ENCODE measurements at places on chromosomes 7 and 10.

- DNase-seq, result no peak
Measured at GRCh38 chr7:2862831-2863361, 18.8 kb upstream of the GNA12 start.

DNA sequence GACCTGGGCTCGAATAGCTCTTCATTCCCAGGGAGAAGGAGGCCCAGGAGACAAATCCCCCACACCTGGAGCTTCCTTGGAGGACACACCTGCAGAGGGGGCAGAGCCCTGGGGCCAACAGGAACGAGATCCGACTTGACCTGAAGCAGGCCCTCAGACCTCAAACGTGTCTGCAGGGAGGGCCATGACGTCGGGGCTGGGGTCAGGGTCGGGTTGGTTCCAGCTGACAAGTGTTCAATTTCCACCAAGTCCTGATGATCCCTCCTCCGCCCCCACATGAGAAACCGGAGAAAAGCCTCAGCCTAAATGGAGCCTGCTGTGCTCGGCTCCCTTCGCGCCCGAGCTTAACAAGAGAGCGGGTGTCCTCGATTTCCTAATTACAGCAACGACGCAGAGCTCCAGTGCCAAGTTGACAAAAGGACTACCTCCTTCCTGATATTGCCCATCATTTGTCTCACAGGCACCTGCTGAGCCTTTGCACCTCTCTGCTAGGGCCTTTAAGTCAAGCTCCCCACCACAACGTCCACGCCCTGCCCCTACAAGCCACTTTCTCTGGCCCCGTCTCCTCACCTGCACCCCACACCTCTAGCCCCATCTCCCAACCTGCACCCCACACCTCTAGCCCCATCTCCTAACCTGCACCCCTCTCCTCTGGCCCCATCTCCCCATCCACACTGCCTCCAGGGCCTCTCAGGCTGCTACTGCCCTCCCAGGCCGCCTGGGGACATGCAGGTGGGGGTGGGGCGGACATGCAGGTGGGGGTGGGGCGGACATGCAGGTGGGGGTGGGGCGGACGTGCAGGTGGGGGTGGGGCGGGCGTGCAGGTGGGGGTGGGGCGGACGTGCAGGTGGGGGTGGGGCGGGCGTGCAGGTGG, 519.4 kb downstream of the GLRX3 start:
- DNase-seq, result no peak

DNA sequence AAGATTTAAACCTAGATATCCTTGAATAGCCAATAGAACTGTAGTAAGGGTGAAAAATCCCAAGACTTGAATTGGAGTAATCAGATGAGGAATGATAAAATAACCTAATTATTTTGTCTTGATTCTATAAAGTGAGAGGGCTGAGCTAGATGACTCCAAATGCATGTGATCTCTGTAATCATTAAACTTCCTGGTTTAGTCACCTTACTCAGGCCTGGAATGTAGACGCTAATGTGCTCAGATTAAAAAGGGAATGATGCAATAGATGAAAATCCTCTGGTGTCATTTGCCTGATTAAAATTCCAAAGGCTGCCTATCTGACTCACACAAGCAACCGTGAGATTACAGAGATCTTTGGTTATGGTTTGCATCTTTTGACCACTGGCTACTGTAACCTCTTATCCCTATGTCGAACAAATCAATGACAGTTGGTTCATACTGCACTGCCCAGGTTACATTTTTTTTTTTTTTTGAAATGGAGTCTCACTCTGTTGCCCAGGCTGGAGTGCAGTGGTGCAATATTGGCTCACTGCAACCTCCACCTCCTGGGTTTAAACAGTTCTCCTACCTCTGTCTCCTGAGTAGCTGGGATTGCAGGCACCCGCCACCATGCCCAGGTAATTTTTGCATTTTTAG, 2.9 kb upstream of the HKDC1 start:
- no peak for DNase-seq

- peak; percentile 5 for DNase-seq
Measured at GRCh38 chr10:88989824-88990383, 694 bp upstream of the FAS start.

DNA sequence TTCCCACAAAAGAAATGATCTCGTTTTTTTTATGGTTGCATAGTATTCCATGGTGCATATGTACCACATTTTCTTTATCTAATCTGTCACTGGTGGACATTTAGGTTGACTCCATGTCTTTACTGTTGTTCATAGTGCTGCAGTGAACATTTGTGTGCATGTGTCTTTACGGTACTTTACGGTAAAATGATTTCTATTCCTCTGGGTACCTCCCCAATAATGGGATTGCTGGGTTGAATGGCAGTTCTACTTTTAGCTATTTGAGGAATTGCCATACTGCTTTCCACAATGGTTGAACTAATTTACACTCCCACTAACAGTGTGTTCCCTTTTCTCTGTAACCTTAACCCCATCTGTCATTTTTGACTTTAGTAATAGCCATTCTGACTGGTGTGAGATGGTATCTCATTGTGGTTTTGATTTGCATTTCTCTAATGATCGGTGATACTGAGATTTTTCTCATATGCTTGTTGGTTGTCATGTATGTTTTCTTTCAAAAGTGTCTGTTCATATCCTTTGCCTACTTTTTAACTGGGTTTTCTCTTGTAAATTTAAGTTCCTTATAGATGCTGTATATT, 37.2 kb downstream of the MKLN1 start:
- no peak for DNase-seq

DNA sequence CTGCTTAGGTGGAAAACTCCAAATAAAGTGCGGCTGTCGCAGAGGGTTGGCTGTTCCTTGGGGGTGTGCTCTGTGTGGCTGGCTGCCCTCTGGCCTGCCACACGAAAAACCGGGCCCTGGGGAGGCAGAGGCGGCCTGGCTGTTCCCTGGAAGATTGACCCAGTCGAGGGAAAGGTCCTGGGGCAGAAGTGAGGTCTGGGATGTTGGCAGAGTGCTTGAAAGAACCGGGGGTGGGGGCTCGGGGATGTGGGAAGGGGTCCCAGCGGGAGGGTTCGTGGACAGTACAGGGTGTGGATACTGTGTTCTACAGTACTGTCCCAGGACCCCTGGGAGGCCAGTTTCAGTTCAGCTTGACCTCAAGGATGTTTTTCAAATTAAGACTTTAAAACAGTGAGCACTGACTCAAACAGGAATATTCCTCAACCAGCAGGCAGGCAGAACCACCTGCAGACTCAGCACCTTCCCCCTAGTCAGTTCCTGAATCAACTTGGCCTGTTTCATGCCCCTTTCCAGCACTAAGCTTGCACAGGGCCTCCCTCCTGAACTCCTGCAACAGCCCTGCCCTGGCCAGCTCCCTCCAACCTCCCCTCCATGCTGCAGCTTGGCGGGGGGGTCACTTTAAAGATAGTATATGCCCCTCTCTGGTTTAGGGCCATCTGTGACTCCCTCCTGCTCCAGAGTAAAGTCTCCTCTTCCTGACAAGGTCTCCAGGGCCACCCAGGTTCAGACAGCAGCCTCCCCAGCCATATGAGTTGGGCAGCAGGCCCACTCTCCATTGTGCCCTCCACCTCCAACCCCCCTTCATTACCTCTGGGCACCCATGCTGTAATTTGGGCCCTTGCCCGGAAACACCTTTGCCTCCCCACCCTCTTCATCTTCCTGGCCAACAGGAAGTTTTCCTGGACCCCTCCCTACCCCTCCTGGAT, 3.2 kb upstream of the ATP6V1F start:
- no peak for DNase-seq

DNA sequence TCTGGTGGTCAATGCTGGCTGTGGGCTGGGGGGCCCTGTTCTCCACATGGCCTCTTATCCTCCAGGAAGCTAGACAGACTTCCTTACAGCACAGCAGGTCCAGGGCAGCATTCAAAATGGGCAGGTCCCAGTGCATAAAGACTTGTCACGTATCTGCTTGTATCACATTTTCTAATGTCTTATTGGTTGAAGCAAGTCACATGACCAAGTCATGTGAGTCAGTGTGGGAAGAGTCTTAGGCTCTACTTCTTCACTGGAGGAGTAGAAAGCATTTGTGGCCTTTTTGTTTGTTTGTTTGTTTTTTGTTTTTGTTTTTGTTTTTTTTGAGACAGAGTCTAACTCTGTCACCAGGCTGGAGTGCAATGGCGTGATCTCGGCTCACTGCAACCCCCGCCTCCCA, 104.7 kb downstream of the COL13A1 start:
- no peak for DNase-seq

GRCh38 chr10:86952106-86952505, 5.3 kb downstream of the MMRN2 start:
- no peak for DNase-seq

- no peak for DNase-seq
Measured at GRCh38 chr10:6145166-6145987, 56.5 kb downstream of the RBM17 start.

GRCh38 chr10:107081644-107082043, 82.9 kb downstream of the SORCS1 start:
- no peak for DNase-seq

- DNase-seq, result no peak
Measured at GRCh38 chr10:152915-153314, 17.7 kb downstream of the ZMYND11 start.

DNA sequence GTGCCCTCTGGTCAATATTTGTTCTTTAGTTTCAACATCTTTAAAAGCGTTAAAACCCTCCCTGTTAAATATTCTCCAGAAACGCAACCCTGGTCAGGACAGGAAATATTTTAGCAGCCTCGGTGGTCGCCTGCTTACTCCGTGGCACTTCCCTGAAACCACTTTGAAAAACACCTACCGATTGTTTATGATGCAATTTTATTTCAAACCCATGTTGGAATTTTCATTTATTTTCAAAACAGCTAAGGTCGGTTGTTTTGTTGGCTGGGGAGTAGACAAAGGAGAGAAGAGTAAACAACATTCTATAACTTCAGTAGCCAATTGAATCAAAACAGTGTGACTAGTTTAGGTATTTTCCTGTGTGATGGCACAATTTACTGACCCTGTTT, 733 bp upstream of the RBP4 start:
- DNase-seq, result no peak

- DNase-seq, result no peak
Measured at GRCh38 chr7:107441581-107442422, 28.1 kb upstream of the GPR22 start.

DNA sequence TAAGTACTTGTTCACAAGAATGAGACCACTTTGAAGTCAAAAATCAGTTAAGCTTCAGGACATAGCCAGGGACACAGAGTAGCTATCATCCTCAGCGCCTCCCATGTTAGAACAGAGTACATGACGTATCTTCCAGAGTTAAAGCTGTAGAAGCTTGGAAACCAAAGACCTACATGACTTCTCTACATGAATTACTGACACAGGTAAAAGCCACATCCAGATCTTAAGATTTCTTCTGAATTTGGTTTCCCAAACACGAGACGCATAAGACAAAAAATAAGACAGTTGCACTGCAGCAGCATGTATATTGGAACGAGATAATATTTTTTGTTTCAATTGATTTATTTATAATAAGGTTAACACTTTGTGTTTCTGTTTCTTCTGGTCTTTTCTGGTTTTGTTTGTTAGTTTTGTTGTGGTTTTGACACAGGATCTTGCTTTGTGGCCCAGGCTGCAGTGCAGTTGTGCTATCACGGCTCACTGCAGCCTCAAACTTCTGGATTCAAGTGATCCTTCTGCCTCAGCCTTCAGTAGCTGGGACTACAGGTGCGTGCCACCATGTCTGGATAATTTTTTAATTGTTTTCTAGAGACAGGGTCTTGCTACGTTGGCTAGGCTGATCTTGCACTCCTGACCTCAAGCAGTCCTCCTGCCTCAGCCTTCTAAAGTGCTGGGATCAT, 10.2 kb upstream of the EPC1 start:
- no peak for DNase-seq

GRCh38 chr7:77404641-77405040, 11.5 kb downstream of the GSAP start:
- no peak for DNase-seq

- DNase-seq, result peak; percentile 70
Measured at GRCh38 chr10:18401416-18402195, 249.8 kb downstream of the NSUN6 start.

GRCh38 chr10:101189461-101190401, 39.5 kb downstream of the LBX1 start:
- DNase-seq, result no peak

DNA sequence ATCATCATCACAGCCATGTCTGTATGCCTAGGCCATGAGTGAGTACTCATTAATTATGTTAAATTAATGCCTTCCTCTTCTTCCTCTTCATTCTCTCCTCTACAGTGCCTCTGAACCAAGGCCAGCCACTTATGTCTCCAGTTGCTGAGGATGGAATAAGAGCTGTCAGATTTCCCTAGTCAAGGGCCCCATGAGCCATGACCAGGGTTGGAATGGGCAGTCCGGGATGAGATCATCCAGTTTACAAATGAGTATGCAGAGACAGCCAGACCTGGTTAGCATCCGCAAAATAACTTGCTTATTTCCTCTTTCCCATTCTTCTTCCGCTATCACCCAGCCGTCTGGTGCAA, 342.7 kb downstream of the GRID1 start:
- DNase-seq, result no peak

GRCh38 chr10:104445359-104445758, 91.7 kb downstream of the CFAP58 start:
- DNase-seq, result no peak

GRCh38 chr10:18551473-18551872, 99.9 kb downstream of the NSUN6 start:
- no peak for DNase-seq

DNA sequence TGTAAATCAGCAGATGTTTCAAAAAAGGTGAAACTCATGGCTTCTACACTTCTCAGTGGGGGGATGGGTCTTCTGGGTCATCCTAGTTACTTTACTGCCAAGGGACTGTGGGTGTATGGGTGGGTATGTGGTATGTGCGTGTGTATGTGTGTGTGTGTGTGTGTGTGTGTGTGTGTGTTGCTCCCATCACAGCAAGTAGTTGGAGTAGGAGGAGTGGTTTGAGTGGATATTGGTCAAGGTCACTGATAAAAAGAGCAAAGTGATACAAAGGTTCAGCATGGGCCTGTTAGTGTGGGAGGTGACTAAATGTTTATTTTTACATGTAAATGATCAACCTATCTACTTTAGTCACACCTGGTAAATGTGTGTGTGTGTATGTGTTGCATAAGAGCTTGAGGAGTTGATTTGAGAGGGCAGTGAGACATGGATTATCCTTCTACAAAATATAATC, 11.8 kb upstream of the COBL start:
- no peak for DNase-seq

DNA sequence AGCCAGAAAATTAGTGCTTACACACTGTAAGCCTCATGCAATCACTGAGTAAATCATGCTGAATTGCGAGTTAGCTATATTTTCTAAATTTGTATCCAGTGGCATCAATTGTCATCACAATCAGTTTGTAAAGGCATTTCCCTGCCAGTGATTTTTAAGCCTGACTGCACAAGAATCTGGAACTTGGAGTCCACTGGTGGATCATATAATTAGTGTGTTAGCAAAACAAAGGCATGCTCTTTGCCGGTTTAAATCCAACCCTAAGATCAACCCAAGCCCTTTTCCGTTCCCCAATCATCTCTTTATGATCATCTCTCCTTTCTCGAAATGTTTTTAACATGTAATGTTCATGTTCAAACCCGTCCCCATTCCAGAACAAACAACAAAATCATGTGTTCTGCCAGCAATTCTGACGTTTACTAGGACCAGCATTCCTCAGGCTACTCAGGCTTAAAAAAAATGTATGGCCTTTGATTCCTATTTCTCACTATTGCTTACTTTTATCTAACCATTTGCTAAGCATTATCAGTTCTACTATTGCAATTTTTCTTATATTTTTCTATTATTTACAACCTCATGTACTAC, 649.2 kb downstream of the SORCS1 start:
- no peak for DNase-seq
